NCI-H2029 treated with DMSO at 0.1 percent for 48 hours (cell line): ENCODE measurements at places on chromosomes 5 and 9.

GRCh38 chr9:96048104-96048955, 172.8 kb downstream of the ERCC6L2 start:
- DNase-seq = no peak

DNA sequence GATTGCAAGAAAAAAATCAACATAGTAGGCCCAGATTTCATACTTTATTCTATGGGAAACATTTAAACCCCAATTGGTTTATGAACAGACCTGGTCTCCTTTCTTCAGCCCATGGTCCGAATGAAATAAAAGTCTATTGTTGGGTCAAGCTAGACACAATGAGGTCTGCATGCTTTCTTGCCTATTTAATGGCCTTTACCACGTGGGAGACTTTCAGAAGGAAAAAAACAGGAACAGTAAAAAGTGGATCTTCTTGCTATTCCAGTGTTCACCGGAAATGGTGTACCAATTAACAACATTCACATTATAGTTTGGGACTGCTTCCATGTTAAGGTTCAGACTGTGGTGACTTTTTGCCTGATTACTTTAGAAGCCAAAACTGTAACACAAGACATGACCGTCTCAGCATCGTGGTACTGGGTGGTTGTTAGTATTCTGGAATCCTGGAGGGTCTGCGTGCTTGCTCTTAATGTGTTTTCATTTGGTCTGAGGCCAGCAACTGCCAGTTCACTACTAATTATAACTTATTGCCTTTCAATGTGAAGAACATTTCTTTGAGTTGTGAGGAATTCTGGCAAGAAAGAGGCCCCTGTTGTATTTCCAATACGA, 85.4 kb upstream of the PRRC1 start:
- DNase-seq = no peak

GRCh38 chr9:135014311-135015010, 73.0 kb upstream of the OLFM1 start:
- DNase-seq = no peak

GRCh38 chr5:59607138-59607765, 286.3 kb downstream of the PDE4D start:
- DNase-seq = no peak

DNA sequence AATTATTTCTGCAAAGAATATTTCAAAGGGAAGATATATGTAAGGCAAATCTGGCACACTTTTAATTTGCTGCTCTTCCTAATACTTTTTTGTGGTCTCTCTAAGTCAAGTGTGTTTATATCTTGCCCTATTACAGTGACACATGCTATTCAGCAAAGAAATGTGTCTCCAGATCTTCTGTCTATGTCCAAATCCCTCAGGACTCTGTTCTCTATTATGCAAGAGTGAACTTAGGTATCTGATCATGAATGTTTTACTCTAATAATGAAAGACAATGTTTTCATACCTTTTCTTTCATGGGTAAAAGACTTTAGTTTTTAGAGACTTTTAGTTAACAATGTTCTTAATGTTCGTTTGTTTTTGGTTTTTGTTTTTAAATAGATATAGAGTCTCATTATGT, 255.4 kb upstream of the DAB2 start:
- DNase-seq = no peak

DNA sequence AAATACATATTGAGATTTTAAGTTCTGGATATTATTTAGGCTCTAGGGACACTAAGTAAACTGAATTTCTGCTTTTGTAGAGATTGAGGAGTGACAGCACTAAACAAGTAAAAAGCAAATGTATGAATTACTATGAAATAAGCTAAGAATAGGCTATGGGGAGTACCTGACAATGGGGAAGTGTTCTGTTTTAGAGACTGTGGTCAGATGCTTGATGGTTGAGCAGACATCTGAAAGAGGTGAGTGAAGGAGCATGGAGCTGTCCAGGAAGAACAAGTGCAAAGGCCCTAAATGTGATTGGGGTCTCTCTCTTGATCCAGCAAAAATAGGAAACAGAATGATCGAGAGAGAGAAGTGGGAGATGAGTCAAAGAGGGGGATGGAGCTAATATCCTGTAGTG, 111.7 kb downstream of the JAKMIP2 start:
- no peak for DNase-seq

- DNase-seq = no peak
These were observed 6.4 kb upstream of the GLIS3 start for GRCh38 chr9:4306066-4306776.

- DNase-seq = no peak
These were observed 47.9 kb upstream of the SEMA6A start for GRCh38 chr5:116622375-116623050.

GRCh38 chr9:16312116-16312515, 558.4 kb downstream of the BNC2 start:
- no peak for DNase-seq

DNA sequence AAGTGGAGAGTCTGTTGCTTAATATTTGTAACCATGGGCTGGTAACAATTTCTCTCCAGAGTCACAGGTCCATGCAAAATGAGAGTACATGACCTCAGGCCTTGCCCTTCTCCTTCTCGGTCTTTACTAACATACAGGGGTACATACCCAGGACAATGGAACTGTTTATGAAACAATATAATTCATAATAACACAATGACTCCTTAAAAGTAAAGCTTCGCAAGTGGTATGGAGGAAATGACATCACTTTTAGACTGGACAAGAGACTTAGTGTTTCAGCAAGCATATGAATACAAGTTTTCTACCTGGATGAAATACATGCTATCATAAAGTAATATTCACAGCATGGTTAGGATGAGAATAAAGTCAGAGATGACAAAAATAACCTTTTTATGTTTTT, 386.6 kb downstream of the PLK2 start:
- DNase-seq = no peak

GRCh38 chr5:44546286-44546685, 157.1 kb upstream of the FGF10 start:
- no peak for DNase-seq

GRCh38 chr9:68417762-68418161, 61.4 kb downstream of the PGM5 start:
- DNase-seq = no peak
